ENCODE measurements at places on chromosomes 11 and 22.

DNA sequence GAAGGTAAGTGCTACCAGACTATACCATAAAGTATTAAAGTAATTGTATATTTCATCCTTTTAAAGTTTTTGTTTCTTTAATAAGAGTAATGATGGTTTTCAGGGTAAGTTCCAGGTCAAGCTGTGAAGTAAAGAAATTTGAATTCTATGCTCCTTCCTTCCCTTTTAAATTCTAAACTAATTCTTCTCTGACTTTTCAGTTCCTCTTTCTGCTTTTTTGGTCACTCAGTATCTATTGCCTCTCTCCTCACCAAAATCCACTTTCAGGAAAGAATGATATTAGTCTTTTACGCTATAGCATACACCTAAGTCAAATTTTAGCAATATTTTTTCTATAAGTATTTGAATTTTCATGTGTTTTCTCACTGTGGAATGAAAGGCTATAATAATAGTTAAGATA is 8.2 kb downstream of the MMP8 start:
- DNase-seq, result no peak

DNA sequence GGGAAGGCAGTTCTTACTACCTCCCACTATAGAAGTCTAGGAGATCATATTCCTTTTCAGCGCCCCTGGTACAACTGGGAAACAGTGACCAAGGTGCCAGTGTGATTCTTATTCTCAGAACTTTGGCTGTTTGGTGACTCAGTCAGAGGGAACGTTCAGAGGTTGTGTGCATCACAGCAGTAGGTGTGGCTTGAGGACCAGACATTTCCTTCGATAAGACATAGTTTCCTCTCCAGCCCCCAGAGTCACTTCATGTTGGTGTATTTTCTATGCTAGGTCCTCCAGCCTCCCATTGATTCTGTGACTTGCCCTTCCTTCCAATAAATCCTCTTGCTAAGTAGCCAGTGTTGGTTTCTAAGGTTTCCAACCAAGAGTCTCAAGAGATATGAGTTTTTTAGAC is 171.9 kb upstream of the MPPED2 start:
- no peak for DNase-seq

DNA sequence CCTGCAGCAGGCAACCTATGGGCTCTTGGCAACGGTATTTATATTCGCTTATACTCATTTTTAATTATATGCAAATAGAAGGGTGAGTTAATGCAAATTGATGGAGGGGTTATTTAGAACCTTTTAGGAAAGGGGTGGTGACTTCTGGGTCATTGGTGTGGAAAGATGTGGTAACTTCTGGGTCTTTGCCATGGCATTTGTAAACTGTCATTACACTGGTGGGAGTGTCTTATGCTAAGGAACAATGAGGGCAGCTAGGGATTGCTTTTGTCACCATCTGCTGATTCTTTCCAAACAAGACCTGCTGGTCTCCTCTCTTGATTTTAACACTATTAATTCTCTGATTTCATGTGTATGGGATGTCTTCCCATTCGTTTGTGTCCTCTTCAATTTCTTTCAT is 11.7 kb upstream of the KAT5 start:
- DNase-seq, result no peak

DNA sequence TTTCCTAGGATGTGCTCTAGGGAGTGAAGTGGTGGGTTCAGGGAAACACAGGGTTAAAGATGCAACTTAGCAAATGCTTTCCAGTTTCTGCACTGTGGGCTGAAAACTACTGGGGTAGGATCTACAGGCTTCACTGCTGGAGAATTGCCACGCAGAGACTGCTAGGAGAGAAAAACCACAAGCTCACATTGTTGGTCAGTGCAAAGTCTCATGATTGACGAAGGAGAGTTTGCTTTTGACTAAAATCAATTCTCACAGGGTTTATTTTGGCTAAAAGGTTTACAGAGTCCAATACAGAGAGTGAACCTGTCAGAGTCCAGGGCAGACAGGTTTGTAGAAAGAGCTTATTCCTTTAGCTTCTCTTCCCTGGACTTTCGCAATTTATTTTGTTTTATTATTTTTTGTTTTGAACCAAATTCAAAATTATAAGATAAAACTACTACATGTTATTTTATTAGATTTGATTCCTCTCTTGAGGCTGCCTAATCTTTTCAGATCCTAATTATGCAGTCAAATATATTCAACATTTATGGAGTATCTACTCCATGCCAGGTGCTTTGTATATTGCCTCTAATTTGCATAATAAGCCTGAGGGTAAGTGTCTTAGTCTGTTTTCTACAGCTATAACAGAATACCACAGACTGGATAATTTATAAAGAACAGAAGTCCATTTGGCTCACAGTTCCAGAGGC is 64.7 kb downstream of the MTNR1B start:
- DNase-seq, result no peak

- DNase-seq, result no peak
Measured at GRCh38 chr11:38009932-38010331, 1411.9 kb upstream of the RAG2 start.

DNA sequence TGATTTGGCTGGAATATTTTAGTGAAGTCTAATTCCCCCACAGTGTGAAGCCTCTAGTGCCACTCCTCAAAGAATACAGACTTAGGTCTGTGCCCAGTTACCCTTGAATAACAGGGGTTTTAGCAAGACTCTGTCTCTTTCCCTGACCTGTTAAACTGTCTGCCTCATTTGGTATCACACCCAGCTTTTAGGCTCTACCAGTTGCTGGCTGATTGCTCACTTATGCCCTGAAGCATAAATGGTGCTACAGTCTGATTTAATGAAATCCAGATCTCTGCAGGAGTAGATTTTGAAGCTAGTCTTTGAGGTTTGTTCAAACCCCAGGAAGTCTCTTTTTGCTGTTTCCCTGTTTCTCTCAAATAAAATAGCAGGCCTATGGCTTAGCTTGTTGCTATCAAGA is 45.2 kb upstream of the LIPT2 start:
- no peak for DNase-seq

DNA sequence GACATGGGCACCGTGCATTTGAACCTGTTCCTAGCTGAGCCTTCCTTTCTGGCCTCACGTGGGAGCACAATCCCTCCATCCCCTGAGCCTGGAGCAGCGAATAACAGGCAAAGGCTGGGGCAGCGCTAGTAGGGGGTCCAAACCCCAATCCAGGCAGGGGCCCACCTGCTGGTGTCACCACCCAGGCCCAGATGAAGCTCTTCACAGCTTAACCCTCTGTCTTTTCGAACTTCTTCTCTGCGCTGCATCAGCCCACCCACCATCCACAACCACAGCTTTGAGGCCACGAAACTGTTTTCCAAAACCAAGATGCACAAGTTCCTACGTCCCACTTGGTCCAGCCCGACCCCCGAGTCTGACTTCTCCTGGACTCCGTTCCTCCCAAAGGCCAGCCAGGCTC is 11.5 kb downstream of the KCNC1 start:
- no peak for DNase-seq

- no peak for DNase-seq
Measured at GRCh38 chr11:33089776-33090175, 50.4 kb downstream of the TCP11L1 start.

- DNase-seq, result no peak
Measured at GRCh38 chr22:40855071-40855978, 1.1 kb downstream of the ST13 start.

GRCh38 chr22:22681221-22681739 is 36.9 kb downstream of the GGTLC2 start:
- DNase-seq, result no peak

- DNase-seq, result no peak
Measured at GRCh38 chr22:37801946-37802309, 5.8 kb upstream of the GCAT start.

GRCh38 chr11:76123248-76123647 is 83.1 kb downstream of the WNT11 start:
- no peak for DNase-seq

DNA sequence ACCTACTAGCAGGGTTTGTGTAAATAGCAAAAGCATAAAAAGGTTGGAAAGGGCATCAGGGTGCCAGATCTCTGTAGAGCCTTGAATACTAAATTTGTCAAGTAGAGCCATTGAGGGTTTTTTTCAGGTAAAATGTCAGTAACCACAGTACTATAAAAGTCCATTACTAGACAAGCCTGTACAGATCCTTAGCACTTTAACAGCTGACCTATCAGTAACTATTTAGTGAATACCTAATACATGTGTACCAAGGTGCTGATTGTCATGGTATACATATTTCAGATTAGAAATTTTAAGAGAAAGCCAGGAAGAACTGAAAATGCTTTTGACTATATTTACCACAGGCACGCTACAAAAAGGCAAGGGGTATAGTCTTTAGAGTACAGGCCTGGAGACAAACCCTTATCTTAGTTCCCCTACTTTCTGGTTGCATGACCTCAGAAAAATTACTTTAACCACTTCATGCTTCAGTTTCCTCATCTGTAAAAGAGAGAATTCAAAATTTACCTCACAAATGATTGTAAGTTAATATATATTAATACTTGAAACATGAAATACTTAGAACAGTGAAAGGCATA is 57.9 kb downstream of the RAB38 start:
- DNase-seq, result no peak

Data from stimulated activated CD4-positive, alpha-beta T cell treated with anti-CD3 and anti-CD28 coated beads, TNF-alpha, amount 100 ng/mL, for 24 hours (primary cell).